ENCODE measurements at places on chromosomes 5 and 9. TPM values are rescaled to one million over a fixed set of nuclear protein-coding genes. Genes with fewer than 3 reads are reported as not detected.

DNA sequence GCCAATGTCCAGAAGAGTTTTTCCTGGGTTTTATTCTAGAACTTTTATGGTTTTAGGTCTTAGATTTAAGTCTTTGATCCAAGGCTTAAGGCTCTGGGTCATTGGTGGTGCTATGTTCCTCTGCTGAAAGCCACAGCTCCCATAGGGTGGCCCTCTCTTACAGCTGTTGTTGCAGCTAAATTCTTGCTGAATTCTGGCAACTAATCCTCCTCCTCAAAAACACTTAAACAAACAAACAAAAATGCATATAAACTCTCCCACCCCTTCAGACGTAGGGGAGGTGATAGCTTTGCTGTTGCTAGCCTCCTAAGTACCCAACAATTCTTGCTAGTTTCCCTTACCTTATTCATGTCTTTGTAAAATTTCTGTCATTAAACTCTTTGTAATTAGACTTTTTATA is 30.2 kb downstream of the IQGAP2 start:
- ATAC-seq: no peak

- ATAC-seq: no peak
Measured at GRCh38 chr5:173301695-173302545, 26.3 kb downstream of the STC2 start.

DNA sequence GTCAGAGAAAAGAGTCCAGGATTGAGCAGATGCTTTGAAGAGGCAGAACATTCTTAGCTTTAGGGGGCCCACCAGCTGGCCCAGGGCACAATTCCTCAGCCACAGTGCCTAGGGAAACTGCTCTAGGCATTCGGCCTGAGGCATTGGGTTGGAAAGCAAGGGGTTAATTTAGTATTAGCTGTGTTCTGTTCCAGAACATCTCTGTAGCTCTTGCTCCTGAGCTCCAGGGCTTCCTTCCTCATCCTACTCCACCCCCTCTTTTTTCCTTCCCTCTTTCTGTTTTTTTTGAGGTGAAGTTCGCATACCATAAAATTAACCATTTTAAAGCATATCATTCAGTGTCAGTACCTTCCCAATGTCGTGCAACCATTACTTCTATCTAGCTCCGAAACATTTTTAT is 74.5 kb upstream of the PANK3 start:
- no peak for ATAC-seq

ARL14EPL gene
- total RNA-seq: 0.15 TPM

DNA sequence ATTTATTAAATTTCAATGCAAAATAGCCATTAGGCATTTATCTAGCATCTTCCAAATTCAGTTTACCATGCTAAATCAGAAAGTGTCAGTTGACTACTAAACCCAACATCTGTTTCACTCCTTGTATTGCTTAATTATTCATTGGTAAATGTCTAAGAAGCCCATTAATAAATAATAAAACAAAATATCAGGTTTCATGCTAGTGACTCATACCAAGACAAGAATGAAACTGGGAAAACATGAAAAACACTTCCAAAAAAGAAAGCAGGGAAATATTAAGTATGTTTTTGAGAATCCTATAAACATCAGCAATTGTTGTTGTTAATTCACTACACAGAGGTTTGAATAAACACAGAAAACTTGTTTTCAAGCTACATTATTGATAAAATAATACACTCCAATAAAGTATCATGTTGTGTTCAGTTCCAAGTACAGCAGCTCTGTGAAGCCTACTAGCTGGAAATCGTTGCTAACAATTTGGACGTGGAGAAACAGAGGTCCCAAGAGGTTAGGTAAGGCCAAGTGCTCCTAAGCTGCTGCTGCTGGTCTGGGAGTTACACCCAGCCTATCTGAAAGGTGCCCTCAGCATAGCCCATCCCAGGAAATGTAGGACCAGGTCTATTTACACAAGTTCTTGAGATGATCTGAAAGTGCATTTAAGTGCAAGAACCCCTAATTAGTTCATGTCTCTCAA is 78.8 kb downstream of the GNAQ start:
- ATAC-seq: peak; percentile 68

DNA sequence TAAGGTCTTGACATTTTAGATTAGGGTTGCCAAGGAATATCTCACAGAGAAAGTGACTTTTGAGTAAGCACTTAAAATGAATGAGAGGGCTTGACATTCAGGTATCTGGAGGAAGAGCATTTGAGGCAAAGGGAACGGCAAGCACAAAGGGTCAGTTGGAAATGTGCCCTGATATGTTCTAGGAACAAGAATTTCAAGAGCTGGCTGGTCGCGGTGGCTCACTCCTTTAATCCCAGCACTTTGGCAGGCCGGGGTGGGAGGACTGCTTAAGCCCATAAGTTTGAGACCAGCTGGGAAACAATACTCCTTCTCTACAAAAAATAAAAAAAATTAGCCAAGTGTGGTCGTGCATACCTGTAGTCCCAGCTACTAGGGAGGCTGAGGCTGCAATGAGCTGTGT is 16.5 kb downstream of the KIAA1958 start:
- no peak for ATAC-seq

DNA sequence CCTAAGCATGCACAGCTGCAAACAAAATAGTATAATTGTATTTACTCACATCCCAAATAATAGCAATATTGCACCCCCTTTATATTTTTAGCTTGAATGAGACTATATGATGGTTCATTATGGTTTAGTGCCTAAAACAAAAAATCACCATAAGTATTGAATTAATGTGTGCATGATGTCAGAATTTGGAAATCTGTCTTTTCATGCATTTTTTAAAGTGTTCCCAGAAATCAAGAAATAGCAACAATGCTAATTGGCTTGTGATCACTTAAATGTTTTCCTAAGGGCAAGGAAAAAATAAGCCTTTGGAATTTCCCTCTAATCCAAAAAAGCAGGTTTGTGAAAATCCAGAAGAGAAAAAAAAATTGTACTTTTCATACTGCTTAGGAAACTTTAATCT is 50.9 kb upstream of the ITGA2 start:
- ATAC-seq: no peak

- ATAC-seq: no peak
Measured at GRCh38 chr9:87610200-87611155, 112.8 kb downstream of the DAPK1 start.

GRCh38 chr5:100827481-100827889 is 75.6 kb downstream of the ST8SIA4 start:
- ATAC-seq: peak; percentile 34

DNA sequence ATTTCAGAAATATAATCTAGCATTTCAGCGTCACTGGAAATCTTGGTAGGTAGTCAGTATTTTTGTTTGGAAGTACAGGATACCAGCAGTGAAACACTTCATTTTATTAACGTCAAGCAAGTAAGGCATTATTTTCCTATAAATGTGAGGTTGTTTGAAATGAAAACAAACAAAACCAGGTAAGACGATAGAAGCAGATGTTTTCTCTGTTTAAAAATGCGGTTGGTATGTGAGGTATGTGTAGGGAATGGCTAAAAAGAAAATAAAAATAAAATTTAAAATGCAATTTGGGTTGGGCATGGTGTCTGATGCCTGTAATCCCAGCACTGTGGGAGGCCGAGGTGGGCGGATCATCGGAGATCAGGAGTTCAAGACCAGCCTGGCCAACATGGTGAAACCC is 16.1 kb downstream of the GDA start:
- ATAC-seq: no peak

GRCh38 chr9:137612741-137613142 is 6.1 kb upstream of the EHMT1 start:
- no peak for ATAC-seq

CDC20B gene
- total RNA-seq: not detected

MEIKIN gene
- total RNA-seq: not detected

DNA sequence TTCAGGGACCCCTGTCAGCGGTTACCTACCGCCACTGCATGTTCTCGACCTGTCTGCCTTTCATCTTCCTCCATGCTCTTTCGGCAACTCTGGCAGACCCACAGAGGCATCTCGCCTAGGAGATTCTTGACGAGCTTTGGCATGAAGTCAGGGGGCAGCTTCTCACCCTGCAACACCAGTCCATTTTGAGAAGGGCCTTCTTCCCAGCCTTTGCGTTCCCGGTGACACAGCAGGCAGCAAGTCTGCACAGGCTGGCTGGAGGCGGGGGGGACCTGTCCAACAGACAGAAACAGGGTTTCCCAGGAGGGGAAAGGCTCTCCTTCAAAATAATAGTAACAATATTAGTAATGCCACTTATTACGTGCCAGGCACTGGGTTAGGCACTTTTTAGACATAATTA is 15.5 kb downstream of the FAM193B start:
- no peak for ATAC-seq

GRCh38 chr5:176144508-176144907 is 93.7 kb upstream of the SIMC1 start:
- ATAC-seq: no peak

- ATAC-seq: peak; percentile 57
Measured at GRCh38 chr9:90642570-90643539, at the start of gene DIRAS2. TSS of gene DIRAS2 (minus strand) at chr9:90642824. CDS start at chr9:90613827, 28,997 bp downstream.

PCYOX1L gene
- 4.7 TPM for total RNA-seq

DNA sequence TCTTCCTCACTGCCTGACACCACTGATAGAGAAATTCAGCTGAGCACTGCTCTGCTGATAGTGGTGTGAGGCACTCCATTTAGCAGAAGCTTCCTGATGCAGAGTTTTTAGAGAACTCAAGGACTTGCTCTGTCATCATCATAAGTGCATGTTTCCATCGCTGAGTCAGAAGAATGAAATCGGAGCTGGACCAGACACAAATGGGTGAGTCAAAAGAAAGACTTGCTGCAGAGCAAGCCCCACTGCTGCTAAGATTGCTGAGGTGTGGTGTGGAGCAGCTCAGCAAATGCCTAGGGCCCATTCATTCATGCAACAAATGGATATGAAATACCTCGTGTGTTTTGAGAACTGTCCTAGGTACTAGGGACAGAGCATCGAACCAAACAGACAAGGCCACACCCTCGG is 410.2 kb upstream of the SLC30A5 start:
- ATAC-seq: peak; percentile 71

GRCh38 chr5:176626876-176627236 is 3.5 kb downstream of the SNCB start:
- ATAC-seq: no peak

DNA sequence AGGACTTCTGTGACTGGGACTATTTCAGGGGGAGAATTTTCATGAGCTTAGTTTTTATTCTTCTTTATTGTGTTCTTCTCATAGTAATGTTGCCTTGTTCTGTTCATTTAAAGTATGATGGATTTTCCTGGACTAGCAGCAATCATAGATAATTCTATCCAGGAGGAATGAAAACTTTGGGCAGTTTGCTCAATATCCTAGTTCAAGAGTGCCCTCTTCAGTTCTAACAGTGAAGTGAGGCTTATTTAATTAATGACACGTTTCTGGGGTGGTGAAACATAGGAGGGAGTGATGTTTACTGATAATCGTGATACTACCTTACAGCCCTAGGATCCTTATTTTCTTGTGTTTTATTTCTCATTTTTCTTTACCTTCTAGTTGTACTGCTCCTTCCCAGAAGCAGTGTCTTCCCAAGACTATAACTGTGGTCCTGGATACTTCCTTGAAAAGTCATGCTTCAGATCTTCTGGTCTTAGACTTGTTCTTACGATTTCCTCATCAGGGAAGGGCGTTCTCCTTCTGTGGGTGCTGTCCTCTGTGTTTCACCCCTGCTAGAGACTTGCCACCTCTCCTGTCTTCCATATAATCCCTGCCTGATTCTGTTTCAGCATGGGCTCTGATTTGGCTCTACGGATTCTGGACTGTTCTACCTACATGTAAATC is 57.4 kb downstream of the CFAP95 start:
- ATAC-seq: peak; percentile 66

DNA sequence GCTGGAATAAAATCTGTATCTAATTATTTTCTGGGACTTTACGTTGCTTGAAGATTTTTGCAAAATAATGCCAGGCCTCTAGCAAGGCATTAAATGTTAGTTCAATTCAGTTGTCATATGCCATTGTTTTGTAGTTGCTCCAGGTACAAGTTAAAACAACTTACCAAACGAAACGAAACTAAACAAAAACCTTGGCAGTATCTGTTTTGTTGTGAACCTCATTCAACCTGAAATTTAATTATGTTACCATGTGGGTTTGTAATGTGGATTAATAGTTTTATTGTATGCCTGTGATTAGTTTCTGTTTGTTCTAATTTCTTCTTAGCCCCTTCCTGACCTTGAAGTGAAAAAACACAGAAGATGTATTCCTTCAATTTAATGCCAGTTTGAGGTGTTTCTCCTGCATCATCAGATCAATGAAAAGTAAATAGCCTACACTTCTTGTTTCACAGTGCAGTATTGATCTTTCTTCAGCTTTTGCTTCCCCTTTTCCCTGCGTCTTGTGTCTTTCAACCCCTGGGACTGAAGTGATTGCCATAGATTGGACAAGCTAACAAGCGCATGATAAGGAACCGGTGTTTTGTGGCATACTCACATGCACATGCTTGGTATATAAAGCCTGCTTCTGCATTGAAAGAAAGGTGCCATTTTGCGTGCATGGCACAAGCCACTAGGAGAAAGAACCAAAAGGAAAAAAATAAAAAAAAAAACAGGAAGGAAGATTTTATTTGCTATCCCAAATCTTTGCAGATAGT is 699.0 kb upstream of the ARRDC3 start:
- no peak for ATAC-seq

DNA sequence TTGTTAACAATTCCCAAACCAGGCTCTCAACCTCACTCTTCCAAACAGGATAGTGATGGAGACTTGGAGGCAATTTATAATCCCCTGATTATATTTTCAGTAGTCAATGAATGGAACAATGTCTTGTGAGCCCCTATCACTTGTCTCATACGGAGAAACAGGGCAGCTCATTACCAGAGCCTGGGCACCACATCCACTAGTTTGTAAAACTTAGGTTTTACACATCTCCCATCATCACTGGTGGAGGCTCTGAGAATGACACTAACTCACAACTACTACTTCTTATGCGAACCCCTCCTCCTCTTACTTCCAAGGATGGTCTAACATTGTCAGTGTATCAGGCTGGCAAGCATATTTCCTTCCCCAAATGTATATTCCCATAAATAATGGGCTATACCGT is 253.7 kb downstream of the EPB41L4A start:
- ATAC-seq: no peak

DNA sequence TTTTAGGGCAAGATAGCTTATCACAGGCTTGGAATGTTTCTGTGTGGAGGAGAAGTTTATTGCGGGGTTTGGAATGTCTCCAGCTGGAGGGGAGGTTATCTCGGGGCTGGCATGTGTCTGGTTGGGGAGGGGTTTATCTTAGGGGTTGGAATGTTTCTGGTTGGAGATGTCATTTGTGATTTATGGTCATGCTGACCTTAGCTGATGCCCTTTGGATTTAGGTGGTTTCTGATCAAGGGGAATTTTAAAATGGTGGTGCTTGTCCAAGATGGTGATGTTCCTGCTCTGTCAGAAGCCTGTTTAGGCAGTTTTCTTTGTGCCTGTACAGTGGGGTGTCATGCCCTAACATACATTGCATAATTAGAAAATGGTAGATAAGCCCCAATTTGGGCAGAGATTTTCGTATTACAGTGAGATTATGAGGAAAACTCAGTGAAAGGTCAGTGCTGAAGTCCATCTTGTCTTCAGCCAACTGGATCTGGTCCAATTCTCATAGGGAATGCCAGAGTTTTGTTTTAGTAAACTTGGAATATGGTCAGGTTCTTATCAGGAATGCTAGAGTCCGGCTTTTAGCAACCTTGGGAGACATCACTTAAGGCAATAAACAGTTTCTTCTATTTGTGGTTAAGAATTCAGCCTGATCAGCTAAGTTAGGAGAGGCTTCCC is 14.3 kb downstream of the CDK20 start:
- ATAC-seq: no peak

Data from gastroesophageal sphincter (tissue), 4 donors.